ENCODE measurements at places on chromosomes 7 and 10.

- no peak for DNase-seq
These were observed 22.4 kb downstream of the GPR141 start for GRCh38 chr7:37705976-37706375.

DNA sequence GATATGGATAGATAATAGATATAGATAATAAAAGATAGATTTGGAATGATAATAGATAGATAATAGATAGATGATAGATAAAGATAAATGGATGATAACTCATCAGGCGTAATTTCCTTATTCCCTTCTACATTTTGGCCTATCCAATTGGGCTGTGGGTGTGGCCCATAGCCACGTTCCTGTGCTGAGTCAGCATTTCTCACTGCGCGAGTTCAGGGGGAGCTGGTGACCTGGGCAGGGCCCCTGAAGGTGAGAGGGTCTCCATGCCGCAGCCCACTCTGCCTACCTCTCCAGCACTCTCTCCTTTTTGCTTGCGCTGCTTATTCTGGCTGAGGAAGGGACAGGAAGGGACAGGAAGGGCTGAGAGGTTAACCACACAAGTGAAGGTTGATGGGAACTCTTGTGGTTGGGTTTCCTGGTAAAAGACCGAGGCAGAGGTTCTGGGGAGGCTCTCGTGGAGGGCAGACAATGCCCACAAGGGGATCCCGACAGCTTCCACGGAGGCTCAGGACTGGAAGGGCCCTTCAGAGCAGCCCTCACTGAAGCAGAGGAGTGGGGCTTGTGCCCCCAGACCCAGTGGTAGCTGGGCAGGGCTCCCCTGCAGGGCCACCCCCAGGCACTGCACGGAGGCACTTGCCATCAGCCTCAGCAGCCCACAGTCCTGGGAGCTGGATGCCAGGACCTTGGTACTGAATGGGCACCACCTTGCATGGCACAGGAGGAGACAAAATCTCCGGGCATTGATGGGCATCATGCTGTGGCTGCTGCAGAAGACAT lies 247.3 kb upstream of the PITRM1 start:
- no peak for DNase-seq

DNA sequence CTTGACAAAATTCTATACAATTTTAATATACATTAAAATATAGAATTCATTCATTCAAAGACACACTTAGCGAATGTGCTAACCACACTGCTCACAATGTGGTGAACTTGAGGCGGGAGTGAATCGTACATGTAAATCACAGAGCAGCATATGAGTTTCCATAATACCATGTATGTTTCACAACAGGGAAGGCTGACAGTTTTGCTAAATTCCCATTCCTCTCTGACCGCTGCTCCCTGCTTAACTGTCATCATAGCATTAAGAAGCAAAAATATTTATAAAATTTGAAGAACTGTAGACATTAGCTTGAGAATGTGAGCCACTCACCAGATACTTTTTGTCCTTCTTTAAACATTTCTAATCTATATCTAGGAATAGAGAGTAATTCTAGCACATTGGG lies 763.3 kb downstream of the MAGI2 start:
- no peak for DNase-seq

GRCh38 chr7:40876601-40877000 lies 741.8 kb downstream of the SUGCT start:
- no peak for DNase-seq

GRCh38 chr10:14009371-14010100 lies 321.2 kb downstream of the FRMD4A start:
- DNase-seq, result no peak

DNA sequence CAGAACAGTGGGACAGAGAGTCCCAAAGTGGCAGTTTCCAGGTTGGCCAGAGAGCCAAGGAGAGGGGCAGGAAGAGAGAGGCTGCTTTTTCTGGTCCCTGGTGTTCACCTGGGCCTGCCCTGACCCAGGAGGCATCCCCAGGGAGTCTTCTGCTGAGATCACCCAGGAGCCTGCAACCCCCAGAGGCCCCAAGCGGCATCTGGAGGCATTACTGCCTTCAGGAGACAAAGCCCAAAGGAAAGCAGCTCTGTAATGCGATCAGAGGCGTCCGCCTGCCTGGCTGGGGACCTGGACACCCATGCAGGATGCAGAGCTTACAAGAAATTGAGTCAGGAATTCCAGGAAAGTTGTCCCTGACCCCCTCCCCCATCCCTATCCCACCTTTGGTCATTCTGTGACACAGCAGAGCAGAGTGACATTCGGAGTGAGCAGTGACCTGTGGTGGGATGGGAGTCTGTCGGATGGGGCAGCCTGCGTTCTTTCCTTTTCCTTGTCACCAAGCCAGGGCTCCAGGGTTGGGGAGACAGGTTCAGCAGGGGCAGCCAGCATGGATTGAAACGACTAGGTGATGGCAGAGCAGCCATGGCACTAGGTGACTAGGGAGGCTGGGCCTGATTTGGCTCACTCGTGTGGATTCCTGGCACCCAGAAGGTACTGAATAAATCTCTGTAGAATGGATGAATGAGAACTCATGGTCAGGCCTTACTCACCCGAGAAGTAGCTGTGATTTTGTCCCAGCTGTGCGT lies 10.4 kb downstream of the UNC5B start:
- no peak for DNase-seq

All from transverse colon (tissue), 4 donors.